ENCODE measurements at places on chromosomes 7 and 10.

GRCh38 chr10:67785098-67785497 is 52.9 kb downstream of the DNAJC12 start:
- DNase-seq: no peak

DNA sequence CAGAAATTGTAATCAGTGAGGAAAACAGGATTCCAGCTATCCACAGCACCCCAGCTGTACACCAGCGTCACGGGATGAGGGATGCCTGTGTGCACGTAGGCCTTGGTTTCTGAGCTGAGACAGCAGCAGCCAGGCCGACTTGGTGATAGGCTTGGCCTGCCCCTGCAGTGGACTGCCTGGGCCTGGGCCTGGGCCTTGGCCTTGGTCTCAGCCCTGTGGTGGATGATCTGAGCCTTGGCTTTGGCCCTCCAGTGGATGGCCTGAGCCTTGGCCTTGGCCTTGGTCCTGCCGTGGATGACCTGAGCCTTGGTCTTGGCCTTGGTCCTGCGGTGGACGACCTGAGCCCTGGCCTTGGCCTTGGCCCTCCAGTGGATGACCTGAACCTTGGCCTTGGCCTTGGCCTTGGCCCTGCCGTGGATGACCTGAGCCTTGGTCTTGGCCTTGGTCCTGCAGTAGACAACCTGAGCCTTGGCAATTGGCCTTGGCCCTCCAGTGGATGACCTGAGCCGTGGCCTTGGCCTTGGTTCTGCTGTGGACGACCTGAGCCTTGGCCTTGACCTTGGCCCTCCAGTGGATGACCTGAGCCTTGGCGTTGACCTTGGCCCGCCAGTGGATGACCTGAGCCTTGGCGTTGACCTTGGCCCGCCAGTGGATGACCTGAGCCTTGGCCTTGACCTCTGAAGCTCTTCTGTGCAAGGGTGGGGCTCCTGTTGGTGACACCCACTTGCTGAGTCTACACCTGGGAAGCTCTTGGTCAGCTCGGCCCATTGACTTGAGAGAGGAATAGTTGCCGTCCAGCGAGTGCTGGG is 93.8 kb downstream of the CUX1 start:
- DNase-seq: no peak

DNA sequence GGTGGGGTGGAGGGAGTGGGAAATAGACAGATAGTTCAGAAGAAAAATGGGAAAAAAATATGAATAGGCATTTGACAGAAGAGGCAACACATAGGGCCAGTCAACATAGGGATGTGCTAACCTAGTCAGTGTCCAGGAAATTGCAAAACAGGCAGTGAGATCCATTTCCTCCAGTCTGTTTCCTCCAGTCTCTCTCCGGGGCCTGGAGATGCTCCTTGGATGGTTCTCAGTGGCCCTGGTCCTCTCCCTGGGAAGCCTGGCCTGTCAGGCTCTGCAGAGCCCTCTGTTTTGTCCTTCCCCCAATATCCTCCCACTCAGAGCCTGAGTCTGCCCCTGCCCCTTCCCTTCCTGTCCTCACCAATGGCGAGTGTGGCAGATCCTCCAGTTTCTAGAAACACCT is 52.6 kb downstream of the SYPL1 start:
- no peak for DNase-seq

DNA sequence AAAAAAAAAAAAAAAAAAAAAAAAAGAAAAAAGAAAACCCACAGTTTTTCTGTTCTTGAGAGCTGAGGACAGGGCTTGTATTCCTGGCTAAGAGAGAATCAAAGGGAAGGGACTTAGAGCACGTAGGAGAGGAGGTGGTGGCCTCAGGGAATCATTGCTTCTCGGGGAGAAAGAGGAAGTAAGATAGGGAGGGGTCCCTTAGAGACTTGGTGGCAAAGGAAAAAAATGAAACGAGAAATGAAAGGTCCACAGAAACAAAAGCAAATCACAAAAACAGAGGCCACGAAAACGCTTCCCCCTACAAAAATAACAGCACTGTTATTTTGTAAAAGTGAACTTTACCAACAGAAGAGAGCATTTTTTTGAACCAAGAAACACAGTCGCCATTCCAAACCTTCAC is 323.1 kb upstream of the GALNT17 start:
- DNase-seq: no peak

DNA sequence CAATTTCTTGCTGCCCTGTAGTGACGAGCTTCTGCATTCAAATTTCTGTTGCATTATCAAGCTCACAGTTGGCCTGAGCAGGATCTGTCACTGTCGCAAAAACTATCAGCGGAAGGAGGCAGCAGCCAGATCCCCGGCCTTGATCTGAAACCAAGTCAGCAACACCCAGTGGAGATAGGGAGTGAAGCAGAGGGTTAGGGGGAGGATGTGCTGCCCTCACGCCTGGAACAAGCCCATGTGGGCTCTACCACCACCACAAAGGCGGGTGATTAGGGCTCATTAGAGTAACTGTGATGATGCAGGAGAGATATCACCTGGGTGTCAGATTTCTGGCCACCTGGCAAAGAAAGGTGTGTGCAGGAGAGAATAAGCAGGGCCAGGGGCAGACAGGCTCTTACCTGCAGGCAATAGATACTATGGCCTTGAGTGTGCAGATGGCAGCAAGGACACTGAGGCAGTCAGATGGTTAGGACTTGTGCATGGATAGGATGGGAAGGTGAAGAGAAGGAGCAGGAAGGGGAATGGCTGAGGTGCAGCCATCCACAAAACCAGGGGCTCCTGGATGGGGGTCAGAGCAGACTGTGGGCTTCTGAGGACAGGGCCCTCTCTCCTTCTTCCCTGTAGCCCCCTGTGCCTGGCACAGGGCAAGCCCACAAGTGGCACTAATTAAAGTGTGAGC is 417.3 kb downstream of the RPS24 start:
- DNase-seq: no peak

DNA sequence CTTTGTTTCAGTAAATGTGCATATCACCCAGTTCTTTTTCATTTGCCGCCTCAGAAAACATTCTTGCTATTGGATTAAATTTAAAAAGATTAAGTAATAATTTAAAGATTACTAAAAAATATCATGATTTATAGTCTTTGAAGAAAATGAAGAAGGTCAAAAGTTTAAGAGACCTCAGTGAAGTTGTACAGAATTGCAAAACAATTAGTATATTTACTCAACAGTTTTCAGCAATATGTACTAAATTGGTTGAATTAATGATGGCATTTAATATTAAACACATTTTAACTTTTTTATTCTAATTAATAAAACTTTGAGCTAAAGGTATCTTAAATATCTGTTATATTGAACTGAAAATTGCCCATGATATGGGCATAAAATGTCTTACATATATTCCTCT is 49.9 kb upstream of the KLF6 start:
- DNase-seq: no peak

DNA sequence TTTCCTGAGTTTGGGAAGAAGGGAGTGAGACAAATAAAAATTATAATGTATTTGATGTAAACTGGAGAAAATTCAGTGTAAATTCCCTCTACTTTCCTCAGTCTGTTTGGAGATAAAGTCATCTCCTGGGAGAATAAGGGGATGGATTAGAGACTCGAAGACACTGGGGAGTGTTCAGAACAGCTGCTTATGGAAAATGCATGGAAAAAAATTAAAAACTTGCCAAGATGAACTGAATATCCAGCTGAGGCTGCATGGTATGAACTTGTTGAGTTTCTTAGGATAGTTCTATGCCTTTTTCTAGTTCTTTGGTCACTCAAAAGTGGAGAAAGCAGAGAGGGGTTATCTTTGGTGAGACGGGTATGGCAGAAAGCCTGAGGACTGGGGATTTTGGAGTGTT is 210.5 kb downstream of the BICC1 start:
- no peak for DNase-seq

GRCh38 chr10:61272781-61273180 is 180.4 kb downstream of the TMEM26 start:
- DNase-seq: no peak

DNA sequence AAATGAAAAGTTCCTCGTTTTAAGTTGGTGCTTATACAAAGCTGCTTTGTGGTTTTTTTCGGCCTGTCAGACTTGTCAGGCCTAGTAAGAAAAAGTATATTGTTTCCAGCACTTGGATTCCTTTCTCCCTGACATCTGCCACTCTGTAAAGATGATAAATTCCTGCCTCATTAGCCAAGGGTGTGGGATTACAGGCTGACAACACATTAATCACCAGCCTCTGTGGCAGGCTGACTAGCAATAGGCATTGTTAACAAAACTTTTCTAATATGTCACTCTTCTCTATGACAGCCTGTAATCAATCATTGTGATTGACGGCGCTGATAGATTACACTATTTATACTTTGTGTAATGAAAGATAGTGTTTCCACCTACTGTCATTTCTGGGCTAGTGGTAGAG is 682.5 kb downstream of the LRMDA start:
- no peak for DNase-seq

GRCh38 chr7:141884539-141885225 is 31.5 kb upstream of the OR9A4 start:
- DNase-seq: no peak

DNA sequence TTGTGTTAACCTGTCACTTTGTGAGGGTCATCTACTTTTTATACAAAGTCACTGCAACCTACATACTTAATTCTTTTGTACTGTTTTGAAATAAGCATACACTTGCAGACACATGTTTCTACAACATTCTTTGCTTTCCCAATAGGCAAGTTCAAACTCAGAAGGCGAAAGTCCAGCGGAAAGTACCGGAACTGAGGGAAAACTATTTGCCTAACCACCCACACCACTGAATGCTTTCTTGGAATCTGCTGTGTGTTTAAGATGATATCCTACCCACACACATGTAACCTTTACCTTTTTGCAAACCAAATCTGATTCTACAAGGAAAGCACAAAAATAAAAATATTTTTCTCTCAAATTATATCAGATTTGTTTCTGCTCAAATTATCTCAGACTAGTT is 139.4 kb upstream of the AGR3 start:
- DNase-seq: no peak

DNA sequence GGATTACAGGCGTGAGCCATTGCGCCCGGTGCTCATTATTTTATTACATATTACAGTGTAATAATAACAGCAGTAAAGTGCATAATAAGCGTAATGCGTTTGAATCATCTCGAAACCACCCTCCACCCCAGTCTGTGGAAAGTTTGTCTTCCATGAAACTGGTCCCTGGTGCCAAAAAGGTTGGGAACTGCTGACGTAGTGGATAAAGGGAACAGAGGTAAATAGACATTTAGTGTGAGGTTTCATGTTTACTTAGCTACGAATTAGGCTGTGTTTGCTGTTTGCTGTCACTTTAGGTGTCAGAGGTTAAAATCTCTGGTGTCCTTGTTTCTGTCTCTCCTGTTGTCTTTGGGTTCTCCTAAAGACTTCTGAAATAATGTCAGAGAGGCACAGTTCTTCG is 60.3 kb upstream of the SLC39A12 start:
- DNase-seq: no peak

- no peak for DNase-seq
These were observed 33.2 kb downstream of the SEMA3A start for GRCh38 chr7:84161398-84161797.

DNA sequence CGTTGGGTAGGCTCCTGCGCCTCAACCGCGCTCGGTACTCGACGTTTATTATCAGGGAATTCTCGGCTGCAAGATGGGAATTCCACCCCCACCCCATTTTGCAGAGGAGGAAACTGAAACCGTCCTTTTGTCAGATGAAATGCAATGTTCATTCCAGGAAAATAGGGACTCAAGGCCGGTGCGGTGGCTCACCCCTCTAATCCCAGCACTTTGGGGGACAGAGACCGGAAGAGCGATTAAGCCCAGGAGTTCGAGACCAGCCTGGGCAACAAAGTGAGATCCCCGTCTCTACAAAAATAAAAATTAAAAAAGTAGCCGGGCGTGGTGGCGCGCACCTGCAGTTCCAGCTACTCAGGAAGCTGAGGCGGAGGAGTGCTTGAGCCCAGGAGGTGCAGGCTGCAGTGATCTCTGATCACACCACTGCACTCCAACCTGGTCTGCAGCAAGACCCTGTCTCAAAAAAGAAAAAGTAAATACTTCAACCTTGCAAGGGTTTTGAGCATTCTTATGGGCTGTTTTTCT is 720 bp upstream of the RFC2 start:
- DNase-seq: no peak

- DNase-seq: no peak
These were observed 27.8 kb downstream of the ADCY1 start for GRCh38 chr7:45601816-45602540.

GRCh38 chr10:22366771-22367170 is 21.5 kb downstream of the SPAG6 start:
- DNase-seq: no peak

- no peak for DNase-seq
These were observed 107.2 kb downstream of the SPDYE5 start for GRCh38 chr7:75599244-75599781.

DNA sequence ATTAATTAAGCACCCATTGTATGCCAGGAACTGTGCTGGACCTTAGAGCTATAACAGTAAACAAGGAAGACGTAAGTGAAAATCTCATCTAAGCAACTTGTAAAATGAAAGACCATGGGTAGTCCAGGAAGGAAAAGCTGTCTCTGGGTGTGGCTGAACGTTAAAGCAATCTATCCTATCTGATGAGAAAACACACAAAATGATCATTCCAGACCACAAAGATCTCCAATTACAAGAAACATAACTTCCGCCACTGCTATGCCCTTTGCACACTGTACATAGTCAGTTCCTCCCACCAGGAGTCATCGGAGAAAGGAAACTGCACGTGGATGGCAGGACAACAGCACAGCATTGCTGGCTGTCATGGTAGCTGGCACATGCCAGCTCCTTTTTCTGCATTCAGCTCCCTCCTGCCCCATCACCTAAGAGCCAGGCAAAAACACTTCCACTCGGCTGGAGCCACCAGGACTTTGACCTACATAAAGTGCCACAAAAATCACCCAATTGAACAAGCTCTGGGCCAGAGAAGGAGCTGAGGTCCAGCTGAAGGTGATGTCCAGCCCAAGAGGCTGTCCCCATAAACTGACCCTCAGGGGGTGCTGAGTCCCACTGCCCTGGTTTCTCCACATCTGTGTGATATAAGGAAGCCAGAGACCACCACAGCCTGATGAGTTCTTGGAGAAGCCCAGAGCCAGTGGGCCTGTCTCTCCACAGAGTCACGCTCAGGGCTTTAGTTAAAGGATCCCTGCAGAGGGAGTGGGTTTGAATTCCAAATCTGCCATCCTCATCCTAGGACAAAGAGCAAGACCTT is 56.4 kb downstream of the STEAP1B start:
- DNase-seq: no peak

DNA sequence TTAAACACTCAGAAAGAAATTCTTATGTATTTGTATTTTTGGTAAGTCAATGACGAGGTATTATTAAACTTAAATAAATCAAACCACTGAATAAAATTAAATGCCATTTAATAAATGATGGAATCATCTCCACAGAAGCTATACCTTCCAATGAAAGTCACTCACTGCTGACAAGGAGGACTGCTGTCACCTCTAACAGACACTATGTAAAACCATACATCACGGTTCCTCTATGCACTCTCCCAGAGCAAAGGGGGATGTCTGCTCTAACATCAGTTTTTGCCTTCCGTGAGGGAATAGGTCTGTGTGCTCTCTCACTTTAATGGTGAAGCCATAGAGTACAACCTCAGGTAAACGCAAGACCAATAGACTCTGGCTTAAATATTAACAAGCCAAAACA is 99.7 kb upstream of the DDC start:
- DNase-seq: no peak
